Calu3 (cell line): ENCODE measurements at places on chromosomes 3 and 15. TPM values are rescaled to one million over a fixed set of nuclear protein-coding genes. Genes with fewer than 3 reads are reported as not detected.

Gene DNASE1L3
- not detected in 2 replicates for total RNA-seq

DNA sequence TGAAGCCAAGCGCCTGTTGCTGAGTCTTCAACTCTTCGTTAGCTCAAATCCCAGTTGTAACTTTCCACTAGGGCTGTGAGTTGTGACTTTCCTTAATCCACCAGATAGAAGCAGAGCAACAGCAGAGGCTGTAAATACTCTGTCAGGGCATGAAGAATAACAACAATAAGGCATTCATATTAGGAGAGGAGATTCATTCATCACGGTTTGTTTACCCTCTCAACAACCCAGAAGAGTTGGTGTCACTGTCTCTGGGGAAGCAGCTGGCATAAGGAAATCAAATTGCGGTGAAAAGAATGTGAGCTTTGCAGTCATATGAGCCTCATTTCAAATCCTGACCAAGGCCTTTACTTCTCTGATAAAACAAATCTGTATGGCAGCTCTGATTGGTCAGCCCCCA, 184.8 kb downstream of the SHQ1 start:
- peaks cover 7% of the 10 kb centered on the region for H3K36me3 ChIP-seq
- H3K4me1 ChIP-seq = peaks cover 24% of the 10 kb centered on the region
- no peak for DNase-seq

Gene PIERCE2
- 2.9 and 3.1 TPM in 2 replicates for total RNA-seq

DNA sequence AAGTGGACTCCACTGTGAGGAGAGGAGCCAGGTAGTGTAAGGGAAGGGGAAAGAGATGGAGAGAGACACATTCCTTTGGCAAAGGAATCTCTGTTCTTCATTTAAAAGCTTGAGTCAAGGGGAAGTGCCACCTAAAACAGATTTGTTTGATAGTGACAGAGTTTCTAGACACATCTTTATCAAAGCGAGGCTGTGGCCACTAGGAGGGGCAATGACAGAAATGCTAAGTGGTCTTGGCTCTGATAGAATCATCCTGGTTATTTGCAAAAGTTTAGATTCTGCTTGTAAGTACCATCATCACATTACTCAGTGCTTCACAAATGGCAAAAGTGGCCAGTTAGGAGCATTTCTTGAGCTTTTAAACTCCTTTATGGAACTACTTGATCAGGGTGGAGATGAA, 261.4 kb downstream of the CNTN3 start:
- no peaks in the 10 kb centered on the region for H3K27me3 ChIP-seq
- no peak overlapping the region for H3K27ac ChIP-seq
- DNase-seq = no peak
- no peak overlapping the region for H3K4me3 ChIP-seq
- H3K4me1 ChIP-seq = no peaks in the 10 kb centered on the region

Gene CHRFAM7A
- total RNA-seq = 1.4 TPM in 1 of 2 replicates, not detected in the other

DNA sequence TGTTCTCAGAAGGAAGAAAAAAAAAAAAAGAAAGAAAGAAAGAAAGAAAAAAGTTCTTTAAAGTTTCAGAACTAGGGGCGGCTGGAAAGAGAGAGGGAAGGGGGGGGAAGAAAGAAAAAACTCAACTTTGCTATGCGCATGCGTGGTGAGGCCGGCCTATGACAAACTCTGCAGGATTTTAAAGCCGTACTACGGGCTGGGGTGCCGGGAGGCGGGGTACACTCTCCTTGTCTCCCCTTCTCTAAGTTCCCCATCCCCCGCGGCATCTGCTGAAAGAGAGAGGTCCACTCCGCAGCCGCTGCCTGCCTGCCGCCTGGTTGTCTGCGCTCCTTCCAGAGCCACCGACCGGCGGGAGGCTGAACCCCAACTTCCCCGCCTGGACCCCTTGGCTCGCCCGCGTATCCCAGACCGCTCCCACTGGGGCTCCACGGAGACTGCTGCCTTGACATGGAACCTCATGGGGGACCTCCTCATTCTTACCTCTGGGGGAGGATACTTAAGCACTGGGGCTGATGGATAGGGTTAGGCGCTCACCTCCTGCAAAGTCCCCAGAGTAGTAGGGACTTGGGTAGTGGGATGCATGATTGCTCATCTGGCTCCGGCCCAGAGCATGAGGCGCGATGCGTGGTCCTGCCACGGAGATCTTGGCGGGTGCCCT, 1.4 kb upstream of the WNT5A start:
- H3K27ac ChIP-seq = no peak overlapping the region
- peak overlapping the region; percentile 71 for H3K4me3 ChIP-seq
- DNase-seq = peak; percentile 19
- no peaks in the 10 kb centered on the region for H3K4me1 ChIP-seq
- H3K27me3 ChIP-seq = peaks cover 49% of the 10 kb centered on the region
